ENCODE measurements at places on chromosomes 2 and 18.
A peak's percentile ranks its signal among the peaks of the same experiment; 100 is the strongest.

- no peak for ATAC-seq
Observed at GRCh38 chr18:26993568-26993967, 128.1 kb upstream of the AQP4 start.

- no peak for ATAC-seq
Observed at GRCh38 chr2:28687171-28687570, 64.5 kb upstream of the PPP1CB start.

GRCh38 chr2:174007010-174007409 lies 41.8 kb upstream of the SP3 start:
- no peak for ATAC-seq

GRCh38 chr2:47641366-47641765 lies 141.6 kb upstream of the MSH6 start:
- no peak for ATAC-seq

- no peak for ATAC-seq
Observed at GRCh38 chr2:73238976-73239375, 4.9 kb downstream of the CCT7 start.

- peak; percentile 94 for ATAC-seq
Observed at GRCh38 chr2:50492477-50492851, 539.5 kb downstream of the NRXN1 start.

GRCh38 chr2:127448526-127448925 lies 30.3 kb downstream of the PROC start:
- ATAC-seq = no peak

DNA sequence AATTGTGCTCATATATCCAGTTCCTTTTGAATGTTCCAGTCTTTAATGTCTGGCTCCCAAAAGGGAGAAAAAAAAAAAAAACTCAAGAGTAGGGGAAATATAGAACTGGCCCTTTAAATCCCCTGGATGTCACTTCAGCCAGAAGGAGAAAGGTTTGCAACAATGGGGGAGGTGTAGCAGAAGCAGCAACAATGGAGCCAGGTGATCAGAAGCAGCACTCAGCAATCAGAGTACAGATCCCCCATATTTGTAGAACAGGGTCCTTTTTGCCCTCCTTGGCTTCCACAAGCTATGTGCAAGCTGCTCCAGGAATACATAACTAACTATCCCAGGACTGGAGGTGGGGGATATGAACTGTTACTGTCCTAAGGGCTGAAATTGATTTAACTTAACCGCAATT lies 25.8 kb upstream of the ZNF397 start:
- no peak for ATAC-seq

- peak; percentile 43 for ATAC-seq
Observed at GRCh38 chr2:70087702-70088597, 673 bp downstream of the PCBP1 start.

GRCh38 chr18:78519394-78520062 lies 460.1 kb upstream of the SALL3 start:
- ATAC-seq = no peak

Data from SK-N-SH treated with all-trans-retinoic acid at 6 μM for 48 hours (cell line).